A549 treated with Hydrocortisone at 1 μM for 4 hours (cell line): ENCODE measurements at places on chromosomes 4 and X. TPM values are rescaled to one million over a fixed set of nuclear protein-coding genes. Genes with fewer than 3 reads are reported as not detected.

USP26 gene
- total RNA-seq, result not detected in 5 replicates

STIM2 gene
- 10.5 to 13.0 TPM (median 11.0 TPM) in 5 replicates for total RNA-seq

SLC49A3 gene
- total RNA-seq, result 0.09 to 0.31 TPM (median 0.20 TPM) in 5 replicates

CXCL11 gene
- total RNA-seq, result 0.10 to 0.33 TPM (median 0.21 TPM) in 5 replicates

GIMD1 gene
- not detected in 5 replicates for total RNA-seq
